ENCODE measurements at places on chromosomes 6 and 20. TPM values are rescaled to one million over a fixed set of nuclear protein-coding genes. Genes with fewer than 3 reads are reported as not detected.

DNA sequence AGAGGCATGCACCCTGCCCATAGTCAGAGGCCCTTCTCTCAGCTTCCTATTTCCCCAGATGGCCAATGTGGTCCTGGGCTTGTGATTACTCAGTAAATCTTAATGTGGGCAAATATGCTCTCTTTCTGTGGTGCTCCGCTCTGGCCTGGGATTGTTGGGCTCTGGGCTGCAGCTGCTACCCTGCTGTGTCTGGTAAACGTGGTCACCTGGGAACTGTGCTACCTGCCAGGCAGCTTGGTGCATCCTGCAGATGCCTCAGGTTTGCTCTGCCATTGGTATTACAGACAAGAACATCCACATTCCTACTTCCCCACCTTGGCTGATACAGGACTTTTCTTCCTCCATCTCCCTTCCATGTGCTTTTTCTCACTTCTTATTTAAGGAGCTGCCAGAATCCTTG is 611.5 kb upstream of the IMPG1 start:
- DNase-seq = no peak

GRCh38 chr6:46815130-46815529 is 21.9 kb downstream of the MEP1A start:
- no peak for DNase-seq

TMC2 gene
- not detected for total RNA-seq

- DNase-seq = no peak
Measured at GRCh38 chr6:157985378-157986155, 3.9 kb downstream of the SYNJ2 start.

ZSCAN31 gene
- total RNA-seq = 1.7 TPM

DNA sequence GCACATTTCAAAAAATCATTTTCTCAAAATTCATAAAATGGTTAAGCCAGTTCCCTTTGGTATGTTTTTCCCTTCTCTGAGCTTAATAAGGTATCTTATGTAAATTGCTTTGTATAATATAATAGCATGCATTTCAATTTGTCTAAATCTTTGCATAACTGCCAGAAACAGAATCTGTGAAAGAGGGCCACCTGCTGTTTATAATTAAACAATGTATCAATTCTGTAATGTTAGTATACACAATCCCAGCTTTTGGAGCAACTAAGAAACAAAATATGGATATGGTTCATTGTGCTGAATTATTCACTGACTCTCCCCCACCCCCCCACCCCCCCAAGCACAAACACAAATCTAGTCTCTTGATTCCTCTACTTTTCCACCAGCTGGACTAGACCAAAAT is 54.8 kb downstream of the GPX5 start:
- no peak for DNase-seq

DNA sequence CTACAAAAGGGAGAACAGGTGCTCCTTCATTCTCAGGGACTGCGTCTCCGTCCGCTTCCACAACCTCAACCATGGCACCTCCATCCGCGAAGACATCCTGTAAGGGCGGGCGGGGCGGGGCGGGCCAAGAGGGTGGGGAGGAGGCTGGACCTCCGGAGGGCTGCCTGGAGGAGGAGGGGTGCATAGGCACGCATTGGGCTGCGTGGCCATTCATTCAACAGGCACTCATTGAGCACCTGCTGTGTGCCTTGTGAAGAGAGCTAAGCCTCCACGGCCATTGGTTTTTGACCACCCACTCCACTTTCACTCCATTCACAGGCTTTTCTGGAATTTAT is 435 bp downstream of the ZSWIM3 start:
- DNase-seq = no peak

All from activated naive CD4-positive, alpha-beta T cell treated with anti-CD3 and anti-CD28 coated beads, Interleukin-2, amount 50 U/mL, for 72 hours (primary cell).